ENCODE measurements at places on chromosomes 2 and 18. TPM values are rescaled to one million over a fixed set of nuclear protein-coding genes. Genes with fewer than 3 reads are reported as not detected.

DNA sequence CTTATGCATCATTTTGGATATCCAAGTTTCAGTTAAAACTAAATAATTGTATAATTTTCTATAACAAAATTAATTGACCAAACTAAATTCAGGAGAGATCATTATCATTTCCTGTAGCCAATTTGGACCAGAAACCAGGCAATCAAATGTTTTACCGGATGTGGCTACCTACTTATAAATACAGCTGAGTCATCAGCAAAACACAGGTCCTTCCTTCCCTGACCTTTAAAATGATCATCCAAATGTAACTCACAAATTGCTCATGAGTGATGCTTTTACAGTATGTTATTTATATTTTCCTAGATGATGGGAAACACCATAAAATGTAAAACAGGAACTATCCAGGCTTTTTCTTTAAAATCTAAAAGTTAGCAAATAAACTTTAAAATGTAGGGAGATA, 133.7 kb downstream of the CBLN2 start:
- no peak overlapping the region for H3K27ac ChIP-seq
- H3K27me3 ChIP-seq: no peaks in the 10 kb centered on the region
- no peak for DNase-seq
- H3K4me3 ChIP-seq: no peak overlapping the region

DNA sequence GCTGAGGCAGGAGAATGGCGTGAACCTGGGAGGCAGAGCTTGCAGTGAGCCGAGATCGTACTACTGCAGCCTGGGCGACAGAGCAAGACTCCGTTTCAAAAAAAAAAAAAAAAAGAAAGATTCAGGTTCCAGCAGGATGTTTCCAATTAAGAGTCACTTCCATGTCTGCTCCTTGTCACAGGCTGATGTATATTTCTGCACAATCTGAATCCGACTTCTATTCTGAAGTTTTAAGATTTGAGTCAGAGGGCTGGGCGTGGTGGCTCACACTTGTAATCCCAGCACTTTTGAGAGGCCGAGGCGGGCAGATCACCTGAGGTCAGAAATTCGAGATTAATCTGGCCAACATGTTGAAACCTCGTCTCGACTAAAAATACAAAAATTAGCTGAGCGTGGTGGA, 24.7 kb downstream of the SNRPD1 start:
- no peak for DNase-seq
- no peak overlapping the region for H3K27ac ChIP-seq
- no peaks in the 10 kb centered on the region for H3K27me3 ChIP-seq
- H3K4me3 ChIP-seq: no peak overlapping the region
- peaks cover 1% of the 10 kb centered on the region for H3K36me3 ChIP-seq

DNA sequence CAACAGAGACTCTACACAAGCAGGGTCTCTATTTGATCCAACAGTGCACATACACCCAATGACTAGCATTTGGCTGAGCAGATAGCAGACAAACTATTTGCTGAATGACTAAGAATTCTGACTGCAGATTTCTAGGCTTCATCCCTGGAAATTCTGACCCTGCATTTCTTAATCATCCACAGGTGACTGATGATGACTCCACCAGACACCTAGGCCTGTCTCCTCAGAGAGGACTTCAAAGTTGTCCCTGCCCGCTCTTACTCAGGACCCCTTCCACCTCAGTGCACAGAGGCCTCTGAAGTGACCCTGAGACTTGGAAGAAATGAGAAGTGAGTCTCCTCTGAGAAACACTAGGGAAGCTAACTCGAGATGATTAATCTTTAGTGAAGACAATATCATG, 51.3 kb downstream of the SEPTIN10 start:
- peaks cover 9% of the 10 kb centered on the region for H3K36me3 ChIP-seq
- H3K4me3 ChIP-seq: no peak overlapping the region
- H3K4me1 ChIP-seq: no peaks in the 10 kb centered on the region
- H3K27me3 ChIP-seq: no peaks in the 10 kb centered on the region

STARD6 gene
- not detected for total RNA-seq

CD8B2 gene
- not detected for total RNA-seq

- DNase-seq: peak; percentile 83
- H3K27me3 ChIP-seq: no peaks in the 10 kb centered on the region
- H3K4me3 ChIP-seq: peak within 1 kb of the TSS; percentile 99
- H3K27ac ChIP-seq: peak within 1 kb of the TSS; percentile 82
- peaks cover 12% of the 10 kb centered on the region for H3K4me1 ChIP-seq
These were observed at the start of gene TEX261 for GRCh38 chr2:70994699-70995425. Gene TEX261, minus strand, starts transcription at chr2:70994873. Its CDS starts 116 bp downstream, at chr2:70994757.
